ENCODE measurements at places on chromosomes 1 and 21.
A peak's percentile ranks its signal among the peaks of the same experiment; 100 is the strongest.

DNA sequence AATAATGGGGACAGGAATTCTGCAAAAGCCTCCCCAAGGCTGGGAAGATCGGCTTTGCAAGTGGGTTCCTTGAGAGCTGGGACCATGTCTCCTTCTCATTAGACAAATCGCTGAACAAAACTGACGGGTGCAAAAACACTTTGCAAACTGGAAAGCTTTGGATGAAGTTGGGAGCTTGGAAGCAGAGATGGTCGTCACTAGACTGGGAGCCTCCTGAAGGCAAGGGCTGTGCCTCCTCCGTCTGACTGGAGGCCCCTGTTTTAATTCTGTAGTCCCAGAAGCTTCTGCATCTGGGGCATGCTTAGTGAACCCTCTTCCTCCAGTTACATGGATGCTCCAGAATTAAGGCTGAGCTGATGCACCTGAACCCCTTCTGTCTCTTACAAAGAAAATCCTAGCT lies 82.3 kb upstream of the IFFO2 start:
- DNase-seq, result peak; percentile 7

DNA sequence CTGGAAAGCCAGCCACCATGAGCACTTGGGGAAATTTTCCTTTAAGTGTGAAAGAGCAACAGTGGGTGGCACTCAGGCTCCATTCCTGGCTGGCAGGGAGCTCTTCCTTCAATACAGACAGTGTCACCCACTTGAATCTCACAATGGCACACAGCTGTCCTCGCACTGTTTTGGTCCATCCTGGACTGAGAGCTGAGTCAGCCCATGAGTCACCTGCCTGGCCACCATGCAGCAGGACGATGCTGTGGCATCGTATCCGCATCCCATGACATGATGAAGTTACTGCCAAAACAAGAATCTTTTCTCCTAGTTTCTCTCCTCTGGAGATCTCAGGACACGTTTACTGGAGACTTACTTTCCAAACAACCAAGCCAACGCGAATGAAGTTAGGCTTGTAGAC lies 6.0 kb downstream of the TMPRSS2 start:
- no peak for DNase-seq

DNA sequence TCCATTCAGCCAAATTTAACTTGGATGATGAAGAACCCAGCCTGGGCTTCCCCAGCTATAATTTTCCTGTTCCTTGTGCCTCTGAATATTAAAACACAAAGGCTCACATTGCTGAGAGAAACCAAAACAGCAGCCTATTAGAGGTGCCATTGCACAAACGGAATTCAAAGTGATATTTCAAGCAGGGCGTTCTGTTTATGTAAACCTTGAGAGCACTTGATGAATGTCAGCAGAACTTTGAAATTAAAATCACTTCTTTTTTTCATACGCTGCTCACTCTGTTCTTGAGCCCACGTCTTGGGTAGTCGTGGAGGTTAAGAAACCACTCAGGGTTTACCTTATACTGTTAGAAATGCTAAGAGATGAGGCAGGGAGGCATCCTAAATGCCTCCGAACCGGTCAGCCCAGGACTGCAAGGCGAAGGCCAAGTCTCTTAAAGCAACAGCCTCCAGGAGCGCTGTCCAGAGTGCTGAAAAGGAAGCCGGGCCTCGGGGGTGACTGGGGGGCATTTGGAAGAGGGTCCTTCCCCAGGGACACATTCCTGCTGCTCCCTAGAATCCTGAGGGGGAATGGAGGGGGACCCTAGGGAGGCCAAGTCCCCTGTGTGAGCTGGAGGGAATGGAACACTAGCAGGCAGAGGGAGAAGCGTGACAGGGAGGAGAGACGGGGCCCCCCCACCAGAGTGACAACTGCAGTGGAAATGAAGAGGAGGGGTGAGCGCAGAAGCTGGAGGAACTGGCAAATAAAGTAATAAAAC lies 154.8 kb upstream of the VAMP3 start:
- peak; percentile 32 for DNase-seq

GRCh38 chr21:25188677-25189079 lies 418.6 kb downstream of the MRPL39 start:
- DNase-seq, result no peak

DNA sequence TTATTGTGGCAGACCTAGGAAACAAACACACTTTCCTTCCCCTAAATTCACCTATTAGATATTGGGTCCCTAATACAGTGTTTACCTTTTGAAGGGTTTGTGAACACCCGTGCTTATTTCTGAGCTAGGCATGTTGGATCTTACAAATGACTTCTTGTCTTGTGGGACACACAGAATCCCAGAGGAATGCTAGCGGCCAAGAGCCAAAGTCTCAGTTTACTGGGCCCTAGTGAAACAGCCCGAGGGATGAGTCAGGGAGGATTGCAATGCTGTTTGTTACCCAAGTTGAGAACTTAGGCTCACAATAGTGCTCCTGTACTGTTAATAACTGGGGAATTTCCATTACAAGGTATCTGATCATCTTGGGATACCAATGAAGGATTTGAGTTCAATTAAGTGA lies 100.1 kb upstream of the AKT3 start:
- no peak for DNase-seq

DNA sequence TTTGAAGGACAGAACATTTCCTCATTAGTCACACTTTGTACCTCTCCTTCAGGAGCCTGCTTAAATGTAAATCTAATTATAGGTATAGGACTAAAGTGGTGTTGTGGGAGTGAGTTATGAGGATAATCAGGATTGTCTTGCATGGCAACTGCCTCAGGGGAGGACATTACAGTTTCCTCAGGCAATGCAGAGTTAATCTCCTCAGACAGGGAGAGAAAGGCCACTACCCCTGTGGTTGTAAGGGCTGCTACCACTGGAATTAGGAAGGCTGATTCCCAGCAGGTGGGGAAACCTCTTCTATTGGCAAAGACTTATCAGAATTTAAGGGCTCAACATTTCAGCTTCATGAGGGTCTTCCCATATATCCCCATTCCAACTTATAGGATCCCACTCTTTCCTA lies 286.8 kb upstream of the PBX1 start:
- no peak for DNase-seq

DNA sequence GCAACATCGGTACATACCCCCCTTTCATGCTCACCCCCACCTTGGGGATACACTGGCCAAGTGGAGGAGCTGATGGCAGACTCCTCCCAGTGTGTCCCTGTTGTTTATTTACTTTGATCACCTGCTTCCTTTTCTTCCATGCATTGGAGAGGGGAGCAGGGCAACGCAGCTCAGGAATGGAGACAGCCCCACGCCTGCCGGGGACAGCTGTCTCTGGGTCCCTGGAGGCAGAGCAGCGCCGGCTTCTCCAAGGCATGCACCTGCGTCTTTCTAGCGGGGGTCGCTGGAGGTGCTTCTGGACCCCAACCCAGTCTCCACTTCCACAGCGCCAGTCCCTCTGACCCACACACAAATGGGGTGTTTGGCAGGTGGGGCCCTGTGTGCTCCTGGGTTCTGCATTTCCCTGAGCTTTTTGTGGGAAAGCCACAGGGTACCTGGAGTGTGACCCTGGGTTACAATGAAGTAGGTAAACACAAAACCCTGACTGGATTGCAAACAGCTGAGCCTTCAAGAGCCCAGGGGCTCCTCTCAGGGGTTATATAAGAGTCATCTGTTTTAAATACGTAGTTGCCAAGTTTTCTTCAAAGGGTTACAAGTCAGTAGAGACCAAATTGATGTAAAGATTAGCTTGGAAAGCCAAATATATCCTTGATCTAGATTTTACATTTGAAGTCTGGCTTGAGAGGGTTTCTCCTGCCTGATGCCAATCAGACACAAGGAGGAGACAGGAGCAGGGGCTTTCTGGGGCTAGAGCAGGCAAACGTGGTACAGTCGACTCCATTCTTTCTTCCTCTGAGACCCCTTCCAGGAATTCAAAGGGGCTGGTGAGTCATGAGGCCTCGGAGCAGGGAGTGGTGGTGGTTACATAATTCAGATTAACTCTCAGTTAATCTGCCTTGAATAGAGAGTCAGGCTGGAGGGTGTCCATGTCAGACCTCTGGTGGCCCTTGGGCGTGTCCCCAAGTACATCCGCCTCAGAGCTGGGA lies 4.5 kb downstream of the AJAP1 start:
- DNase-seq, result no peak
